ENCODE measurements at places on chromosomes 4 and X.

- DNase-seq: no peak
Observed at GRCh38 chr4:184386271-184386781, 88.0 kb downstream of the IRF2 start.

- DNase-seq: no peak
Observed at GRCh38 chr4:38925492-38926413, 58.1 kb downstream of the FAM114A1 start.

DNA sequence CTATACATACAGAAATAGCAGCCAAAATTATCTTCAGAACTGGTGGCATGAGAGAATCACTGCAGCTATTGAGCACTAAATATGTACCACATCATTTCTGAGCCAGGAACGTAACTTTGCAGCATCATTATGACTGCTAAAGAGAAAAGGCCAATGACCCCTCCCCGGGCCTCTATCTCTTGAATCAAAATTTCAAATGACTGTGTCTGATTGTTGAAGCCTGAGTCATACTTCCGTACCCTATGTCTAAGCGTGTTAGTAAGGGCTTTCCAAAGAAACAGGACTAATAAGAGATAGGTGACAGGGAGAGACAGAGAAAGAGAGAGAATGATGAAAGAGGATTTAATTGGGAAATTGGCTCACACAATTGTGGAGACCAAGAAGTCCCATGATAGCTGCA lies 445.5 kb upstream of the SPANXN1 start:
- DNase-seq: no peak

DNA sequence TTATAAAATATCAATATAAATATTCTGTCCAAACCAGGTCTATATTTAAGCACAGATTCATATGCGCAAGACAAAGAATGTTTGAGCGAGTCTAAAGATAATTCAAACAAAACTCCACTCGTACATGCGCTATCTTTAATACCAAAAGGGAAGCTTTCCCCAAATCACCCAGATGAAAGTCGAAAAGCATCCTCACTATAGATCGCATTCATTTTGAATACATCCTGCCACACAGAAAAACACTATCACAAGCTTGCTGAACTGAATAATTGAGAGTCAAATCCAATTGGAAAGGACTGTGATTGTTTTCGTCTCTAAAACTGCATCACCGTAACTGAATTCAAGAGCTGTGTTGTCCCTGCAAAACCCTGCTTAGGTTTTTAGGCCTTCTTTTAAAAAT lies 685 bp downstream of the TASL start:
- no peak for DNase-seq

GRCh38 chr4:74627504-74627903 lies 166.8 kb downstream of the BTC start:
- no peak for DNase-seq

- DNase-seq: no peak
Observed at GRCh38 chr4:136443006-136443405, 1089.3 kb downstream of the PCDH18 start.

GRCh38 chrX:84259868-84260267 lies 71.9 kb upstream of the RPS6KA6 start:
- no peak for DNase-seq

- DNase-seq: no peak
Observed at GRCh38 chr4:24655326-24655725, 71.0 kb upstream of the DHX15 start.

DNA sequence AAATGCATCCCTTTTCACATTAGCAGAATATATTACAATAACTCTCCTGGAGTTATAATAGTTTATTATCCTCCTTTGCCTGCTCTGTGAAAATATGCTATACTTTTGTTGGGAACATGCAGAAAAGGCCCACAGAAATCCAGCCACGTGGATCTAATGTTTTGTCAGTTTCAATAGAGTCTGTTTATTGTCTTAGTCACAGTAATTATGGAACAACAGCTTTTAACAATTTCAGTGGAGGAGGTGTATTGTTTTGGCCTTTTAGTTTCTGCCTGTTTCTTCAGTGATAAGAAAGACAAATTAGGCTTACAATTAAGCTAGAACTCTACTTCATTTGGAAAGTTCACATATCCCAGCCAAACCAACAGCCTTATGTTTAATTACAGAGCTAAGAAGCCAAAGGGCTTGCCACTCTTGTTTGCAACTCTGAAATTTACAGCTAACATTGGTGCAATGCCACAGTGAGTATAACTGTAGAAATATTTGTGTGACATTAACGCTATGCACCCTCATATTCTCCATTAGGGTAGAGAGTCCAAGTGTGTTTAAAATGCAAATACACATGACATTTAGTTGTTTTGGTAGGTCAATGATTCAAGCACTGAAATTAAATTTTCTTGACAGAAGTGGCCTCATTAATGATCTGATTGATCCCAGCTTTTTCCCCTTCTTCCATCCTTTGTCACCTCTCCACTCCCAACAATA lies 175.8 kb downstream of the USP46 start:
- DNase-seq: no peak

GRCh38 chr4:22264261-22264660 lies 251.6 kb downstream of the ADGRA3 start:
- no peak for DNase-seq

- DNase-seq: no peak
Observed at GRCh38 chrX:110081740-110082139, 78.8 kb downstream of the TMEM164 start.

DNA sequence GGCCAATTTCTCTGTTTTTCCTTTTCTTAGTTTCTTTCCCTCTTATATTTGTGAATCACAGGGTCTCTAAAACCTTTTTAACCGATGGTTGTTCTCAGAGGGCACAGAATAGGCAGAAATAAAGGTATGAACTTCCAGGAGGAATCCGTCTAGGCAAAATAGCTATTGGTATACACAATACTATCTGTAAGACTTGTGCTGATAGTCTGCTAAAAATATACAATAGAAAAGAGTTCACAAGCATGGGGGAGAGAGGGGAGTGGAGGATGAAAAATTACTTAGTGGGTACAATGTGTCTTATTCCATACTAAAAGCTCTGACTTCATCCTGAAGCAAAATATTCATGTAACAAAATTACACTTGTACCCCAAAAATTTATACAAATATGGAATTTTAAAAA lies 30.2 kb downstream of the ANTXR2 start:
- DNase-seq: no peak

DNA sequence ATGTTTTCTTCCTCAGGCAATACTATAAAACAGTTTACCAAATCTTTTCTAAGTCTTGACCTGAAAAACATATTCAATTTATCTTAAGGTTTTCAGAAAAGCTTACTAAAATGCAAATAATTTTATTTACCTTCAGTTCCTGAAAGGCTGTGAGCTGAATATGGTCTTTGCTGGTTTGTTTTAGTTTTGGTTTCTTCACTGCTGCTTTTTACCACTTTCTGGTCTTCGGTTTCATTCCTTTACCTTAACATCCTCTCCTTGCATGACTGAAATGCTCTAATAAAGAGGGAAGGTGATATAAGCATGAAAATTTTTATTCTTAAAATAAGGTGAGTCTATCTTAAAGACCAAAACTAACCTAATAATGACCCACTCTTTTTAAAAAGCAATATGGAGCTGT lies 97.1 kb upstream of the NRK start:
- no peak for DNase-seq

GRCh38 chr4:94256144-94256783 lies 48.6 kb downstream of the SMARCAD1 start:
- no peak for DNase-seq

DNA sequence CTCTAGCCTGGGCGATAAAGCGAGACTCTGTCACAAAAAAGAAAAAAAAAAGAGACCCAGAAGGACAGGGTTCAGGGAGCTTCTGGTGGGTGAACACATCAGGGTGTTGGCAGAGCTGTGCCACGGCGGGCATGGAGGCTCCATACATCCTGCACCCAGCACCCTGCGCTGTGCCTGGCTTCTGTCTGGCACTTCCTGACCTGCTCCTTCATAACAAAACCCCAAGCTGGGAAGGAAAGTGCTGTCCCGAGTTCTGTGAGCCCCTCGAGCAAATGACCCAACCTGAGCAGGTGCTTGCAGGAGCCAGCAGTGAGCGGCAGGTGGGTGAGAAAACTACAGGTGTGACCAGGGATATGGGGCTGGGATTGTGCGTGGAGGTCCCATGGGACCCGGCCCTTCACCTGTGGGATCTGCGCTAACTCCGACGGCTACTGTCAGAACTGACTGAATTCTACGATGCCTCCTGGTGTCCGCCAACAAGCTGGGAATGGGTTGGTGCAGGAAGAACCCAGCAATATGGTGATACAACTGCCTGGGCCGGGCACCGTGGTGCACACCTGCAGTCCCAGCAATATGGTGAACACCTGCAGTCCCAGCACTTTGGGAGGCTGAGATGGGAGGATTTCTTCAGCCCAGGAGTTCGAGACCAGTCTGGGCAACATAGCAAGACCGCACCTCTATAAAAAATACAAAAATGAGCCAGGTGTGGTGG lies 18.9 kb downstream of the ASMTL start:
- DNase-seq: no peak

DNA sequence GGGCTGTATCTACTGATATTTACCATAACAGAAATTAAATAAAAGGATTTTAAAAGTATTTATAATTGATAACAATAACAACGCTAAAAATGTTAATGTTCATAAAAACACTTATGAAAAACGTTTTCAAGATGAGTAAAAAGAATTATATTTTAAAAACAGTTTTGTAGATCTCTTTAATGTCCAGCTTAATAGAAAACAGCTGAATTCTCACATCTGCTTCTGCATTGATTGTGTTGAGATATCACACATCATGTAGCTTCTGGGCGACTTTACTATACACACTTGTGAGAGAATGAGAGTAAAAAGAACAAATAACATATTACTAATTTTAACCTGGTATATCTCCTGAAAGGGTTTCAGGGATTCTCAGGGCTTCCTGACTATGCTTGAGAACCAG lies 83.6 kb downstream of the NCAPG start:
- DNase-seq: no peak

- no peak for DNase-seq
Observed at GRCh38 chr4:87052615-87053014, 117.8 kb downstream of the AFF1 start.

DNA sequence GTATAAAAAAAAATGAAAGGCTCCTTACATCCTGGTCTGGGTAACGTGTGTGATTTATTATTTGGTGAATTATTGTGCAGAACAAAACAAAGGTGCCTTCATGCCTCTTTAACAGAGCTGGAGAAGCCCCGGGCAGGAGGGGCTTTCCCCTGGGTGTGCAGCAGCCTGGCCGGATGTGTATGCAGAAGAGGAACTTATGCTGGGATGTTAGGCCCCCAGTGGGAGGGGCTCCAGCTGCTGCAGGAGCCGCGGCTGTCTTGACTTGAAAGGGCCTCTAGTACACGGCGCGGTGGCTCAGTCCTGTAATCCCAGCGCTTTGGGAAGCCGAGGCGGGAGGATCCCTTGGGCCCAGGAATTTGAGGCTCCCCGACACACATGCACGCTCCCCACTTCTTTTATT lies 16.0 kb downstream of the CCNQ start:
- no peak for DNase-seq

DNA sequence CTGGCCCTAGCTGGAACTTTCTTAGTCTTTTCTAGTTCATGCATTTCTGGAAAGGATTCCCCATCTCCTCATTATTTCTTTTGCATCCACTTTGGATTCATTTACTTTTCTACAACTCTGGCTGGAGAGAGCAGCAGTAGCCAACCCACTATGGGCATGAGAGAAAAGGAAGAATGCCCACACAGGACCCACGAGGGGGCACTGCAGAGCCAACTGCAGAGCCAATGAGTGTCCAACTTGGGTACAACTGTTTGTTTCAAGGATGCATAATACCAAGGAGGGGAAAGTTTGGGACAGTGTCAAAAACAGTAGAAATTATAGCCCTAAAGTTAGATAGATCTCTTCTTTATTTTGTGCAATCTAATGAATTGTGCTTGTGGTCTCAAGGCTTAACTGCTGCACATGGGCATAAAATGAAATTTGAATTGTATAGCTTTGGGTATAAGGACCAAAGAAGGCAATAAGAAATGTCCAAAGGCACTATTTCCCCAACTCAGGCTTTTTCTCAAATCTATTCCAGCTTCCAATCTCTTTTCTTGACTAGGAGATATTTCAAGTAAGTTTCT lies 230.6 kb downstream of the NSUN7 start:
- DNase-seq: no peak

DNA sequence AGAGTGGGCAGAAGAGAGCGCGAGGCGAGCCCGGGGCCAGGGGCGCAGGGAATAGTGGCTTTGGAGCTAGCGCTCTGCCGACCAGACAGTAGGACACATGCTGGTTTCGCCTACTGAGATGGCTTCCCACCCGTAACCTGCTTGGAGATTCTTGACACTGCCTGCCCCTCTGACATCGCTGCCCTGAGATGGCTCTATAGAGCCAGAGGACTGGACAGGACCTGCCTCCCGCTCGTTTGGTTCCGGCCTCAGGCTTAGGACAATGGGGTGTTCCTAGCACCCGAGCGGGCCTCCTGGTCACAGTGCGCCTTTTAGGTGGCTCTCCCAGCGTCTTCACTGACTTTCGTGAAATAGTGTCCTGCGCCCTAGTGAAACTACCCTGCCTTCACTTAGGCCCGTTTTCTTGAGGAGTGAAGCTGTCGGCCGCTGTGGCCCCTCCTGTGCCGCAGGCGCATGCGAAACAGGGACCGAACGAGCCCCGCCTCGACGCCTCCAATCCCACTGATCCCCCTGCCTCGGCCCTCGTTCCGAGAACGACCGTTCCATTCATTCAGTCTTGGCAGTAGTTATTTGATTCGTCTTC lies 608 bp downstream of the TAF1 start:
- DNase-seq: no peak

- no peak for DNase-seq
Observed at GRCh38 chr4:91577864-91578263, 725.9 kb upstream of the GRID2 start.

GRCh38 chr4:75306506-75306905 lies 207.7 kb downstream of the RCHY1 start:
- no peak for DNase-seq

DNA sequence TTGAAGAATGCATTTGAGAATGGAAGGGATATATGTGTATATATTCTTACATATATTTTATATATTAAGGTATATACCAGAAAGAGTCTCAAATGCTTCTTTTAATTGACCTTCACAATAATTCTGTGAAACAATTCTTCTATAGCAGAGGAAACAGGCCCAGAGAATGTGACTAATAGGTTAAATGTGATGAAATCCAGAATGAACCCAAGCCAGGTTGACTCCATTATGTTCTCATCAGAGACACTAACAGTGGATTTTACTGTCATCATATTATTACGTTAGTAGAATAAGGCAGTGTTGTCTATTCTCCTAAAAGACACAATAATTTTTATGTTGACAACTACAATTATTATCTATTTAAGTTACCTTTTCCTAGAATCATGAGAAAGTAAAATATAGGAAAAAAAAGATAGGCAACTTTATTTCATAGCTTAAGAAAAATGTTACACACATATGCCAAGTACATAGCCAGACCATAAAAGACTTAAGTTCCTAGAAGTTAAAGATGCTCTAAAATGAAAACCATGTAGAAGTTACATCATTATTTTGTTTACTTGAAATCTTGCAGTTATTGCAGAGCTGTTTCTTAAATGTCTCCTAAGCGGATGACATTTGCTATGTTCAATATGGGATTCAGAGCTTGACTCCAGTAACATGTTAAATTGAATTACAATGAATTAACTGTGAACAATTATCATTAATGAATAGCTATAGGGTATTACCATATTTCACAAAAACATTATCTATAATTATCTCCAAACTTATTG lies 56.2 kb upstream of the ANKRD50 start:
- DNase-seq: no peak
